Dermis lymphatic vessel endothelial cell (primary cell): ENCODE measurements at places on chromosomes 13 and 19. TPM values are rescaled to one million over a fixed set of nuclear protein-coding genes. Genes with fewer than 3 reads are reported as not detected.

SUPT5H gene
- 37.2 and 42.9 TPM in 2 replicates for total RNA-seq

FFAR3 gene
- not detected in 2 replicates for total RNA-seq

TMEM91 gene
- total RNA-seq = 4.4 and 4.9 TPM in 2 replicates

SOX1 gene
- total RNA-seq = not detected in 2 replicates

GYS1 gene
- 13.4 and 13.8 TPM in 2 replicates for total RNA-seq

C1QTNF9 gene
- not detected in 2 replicates for total RNA-seq

KLK14 gene
- not detected in 2 replicates for total RNA-seq

BST2 gene
- total RNA-seq = 0.34 and 0.43 TPM in 2 replicates

ERICH6B gene
- total RNA-seq = not detected in 2 replicates

THAP8 gene
- total RNA-seq = 0.60 and 1.7 TPM in 2 replicates

PCDH8 gene
- under 0.01 TPM in 1 of 2 replicates, not detected in the other for total RNA-seq

DNAAF3 gene
- total RNA-seq = 0.34 and 0.65 TPM in 2 replicates

ZIM2 gene
- not detected in 2 replicates for total RNA-seq

KLHL1 gene
- total RNA-seq = not detected in 2 replicates

ZNF579 gene
- total RNA-seq = 1.8 and 2.4 TPM in 2 replicates

ZNF468 gene
- total RNA-seq = 16.1 and 24.7 TPM in 2 replicates

GRIN3B gene
- total RNA-seq = 0.09 and 0.33 TPM in 2 replicates

KLK11 gene
- not detected in 2 replicates for total RNA-seq

KIR3DL2 gene
- not detected in 2 replicates for total RNA-seq

ZNF382 gene
- total RNA-seq = 2.4 and 3.8 TPM in 2 replicates

GSX1 gene
- total RNA-seq = not detected in 2 replicates

EXOC3L2 gene
- total RNA-seq = 0.54 and 1.3 TPM in 2 replicates

NMRK2 gene
- not detected in 2 replicates for total RNA-seq

RPS15 gene
- total RNA-seq = 339 and 445 TPM in 2 replicates

PRR12 gene
- total RNA-seq = 1.0 and 1.6 TPM in 2 replicates

CEACAM3 gene
- total RNA-seq = not detected in 2 replicates

KLK4 gene
- total RNA-seq = not detected in 2 replicates

ZNF729 gene
- total RNA-seq = not detected in 2 replicates

RXFP2 gene
- total RNA-seq = not detected in 2 replicates

POSTN gene
- total RNA-seq = 4.9 and 6.4 TPM in 2 replicates

PTGER1 gene
- total RNA-seq = 0.17 and 0.33 TPM in 2 replicates

CABP5 gene
- not detected in 2 replicates for total RNA-seq

CCDC159 gene
- total RNA-seq = 5.4 and 6.1 TPM in 2 replicates

HSH2D gene
- total RNA-seq = not detected in 2 replicates

PCDH9 gene
- 1.2 and 2.0 TPM in 2 replicates for total RNA-seq

NUFIP1 gene
- total RNA-seq = 1.3 and 2.0 TPM in 2 replicates

PLIN4 gene
- total RNA-seq = 1.1 and 1.5 TPM in 2 replicates

NCAN gene
- not detected in 2 replicates for total RNA-seq

ZSCAN4 gene
- total RNA-seq = not detected in 2 replicates

SIGLEC9 gene
- 0.11 and 0.34 TPM in 2 replicates for total RNA-seq

VAV1 gene
- under 0.01 TPM in 1 of 2 replicates, not detected in the other for total RNA-seq

USF2 gene
- 35.2 and 43.8 TPM in 2 replicates for total RNA-seq

FGF22 gene
- total RNA-seq = 0.09 and 0.11 TPM in 2 replicates

GRIN2D gene
- total RNA-seq = 0.26 and 0.33 TPM in 2 replicates

CBLC gene
- not detected in 2 replicates for total RNA-seq

PRSS57 gene
- not detected in 2 replicates for total RNA-seq

ZNF836 gene
- 7.3 and 11.1 TPM in 2 replicates for total RNA-seq

TRPC4 gene
- total RNA-seq = 0.09 and 0.54 TPM in 2 replicates

ZNF792 gene
- 40.9 and 49.6 TPM in 2 replicates for total RNA-seq

CEACAM20 gene
- not detected in 2 replicates for total RNA-seq

RUBCNL gene
- 0.17 TPM in 1 of 2 replicates, not detected in the other for total RNA-seq

ZNF296 gene
- under 0.01 TPM in 1 of 2 replicates, not detected in the other for total RNA-seq

MBD3L2 gene
- not detected in 2 replicates for total RNA-seq

RGL3 gene
- total RNA-seq = 0.87 and 1.6 TPM in 2 replicates

DPRX gene
- total RNA-seq = not detected in 2 replicates

TTC9B gene
- total RNA-seq = not detected in 2 replicates

PPAN gene
- 15.6 and 22.8 TPM in 2 replicates for total RNA-seq

FLT3 gene
- total RNA-seq = under 0.01 TPM in 1 of 2 replicates, not detected in the other
